ENCODE measurements at places on chromosomes 11 and 22.

DNA sequence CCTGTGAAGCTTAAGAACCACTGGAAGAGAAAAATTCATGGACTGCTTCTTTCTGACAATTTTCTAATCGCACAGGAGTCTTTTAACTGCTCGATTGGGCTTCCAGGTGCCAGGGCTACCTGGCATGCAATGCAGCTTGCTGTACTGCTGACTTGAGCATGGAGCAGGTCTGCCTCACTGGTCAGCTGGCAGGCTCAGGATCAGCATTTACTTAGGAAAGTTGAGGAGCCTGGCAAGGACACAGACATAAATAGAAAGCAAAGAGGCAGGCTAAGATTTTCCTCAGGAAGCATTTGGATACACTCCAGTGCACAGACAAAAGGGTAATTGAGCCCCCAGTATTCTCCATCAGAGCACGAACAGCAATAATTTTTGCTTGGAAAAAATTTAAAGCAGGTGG, 163.5 kb downstream of the CSNK2A3 start:
- DNase-seq, result no peak

DNA sequence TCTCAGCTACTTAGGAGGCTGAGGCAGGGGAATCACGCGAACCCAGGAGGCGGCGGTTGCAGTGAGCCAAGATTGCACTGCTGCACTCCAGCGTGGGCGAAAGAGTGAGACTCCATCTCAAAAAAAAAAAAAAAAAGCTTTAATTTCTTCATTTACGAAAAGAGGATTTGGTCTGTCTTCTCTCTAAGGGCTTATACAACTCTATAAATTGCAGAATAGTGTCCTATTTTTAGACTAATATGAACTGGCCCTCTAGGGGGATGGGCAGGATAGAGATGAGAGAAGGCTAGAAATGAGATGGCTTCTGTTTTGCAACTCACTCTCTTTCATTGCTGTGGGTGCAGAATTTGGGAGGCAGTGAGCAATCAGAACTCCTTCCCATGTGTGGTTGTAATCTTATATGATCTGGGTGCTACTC, 11.3 kb downstream of the MAML2 start:
- DNase-seq, result no peak

- no peak for DNase-seq
Measured at GRCh38 chr11:68276861-68277260, 5.1 kb upstream of the C11orf24 start.

DNA sequence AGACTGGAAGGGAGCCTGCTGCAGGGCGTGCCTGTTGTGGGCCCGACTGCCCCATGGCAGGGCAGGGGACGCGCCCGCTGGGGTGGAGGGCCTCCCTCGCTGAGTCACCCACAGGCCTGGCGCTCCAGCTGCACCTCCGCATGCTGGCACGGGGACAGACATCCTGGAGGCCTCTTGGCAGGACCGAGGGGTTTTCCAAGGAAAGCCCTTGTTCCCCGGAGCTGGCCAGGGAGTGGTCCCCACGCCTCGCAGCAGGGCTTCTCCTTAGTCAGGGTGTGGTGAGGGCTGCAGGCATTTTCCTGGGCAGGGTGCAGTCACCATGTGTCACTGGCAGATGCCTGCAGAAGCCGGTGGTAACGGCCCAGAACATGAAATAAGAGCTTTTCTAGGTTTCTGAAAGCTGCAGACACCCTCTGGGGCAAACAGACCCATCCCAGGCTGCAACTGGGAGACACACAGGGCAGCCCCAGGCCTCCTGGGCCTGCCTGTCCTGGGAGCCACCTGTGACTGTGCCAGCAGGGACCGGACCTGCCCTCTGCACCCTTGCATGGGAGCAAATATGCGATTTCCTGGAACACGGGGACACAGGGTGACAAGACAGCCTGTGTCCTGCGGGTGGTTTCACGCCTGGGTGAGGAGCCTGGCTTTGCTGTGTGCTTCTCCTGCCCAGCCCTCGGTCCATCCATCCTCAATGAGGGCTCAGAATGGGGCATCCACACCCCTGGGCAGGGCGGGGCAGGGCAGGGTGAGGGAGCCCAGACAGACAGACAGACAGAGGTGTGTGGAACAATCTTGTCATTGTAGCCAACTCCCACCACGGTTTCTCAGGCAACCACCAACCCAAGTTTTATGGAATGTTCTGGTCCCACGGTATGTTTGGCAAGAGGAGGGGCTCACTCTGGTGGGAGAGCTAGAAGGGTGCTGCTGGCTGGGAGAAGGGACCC, 43.2 kb upstream of the FADD start:
- DNase-seq, result no peak

DNA sequence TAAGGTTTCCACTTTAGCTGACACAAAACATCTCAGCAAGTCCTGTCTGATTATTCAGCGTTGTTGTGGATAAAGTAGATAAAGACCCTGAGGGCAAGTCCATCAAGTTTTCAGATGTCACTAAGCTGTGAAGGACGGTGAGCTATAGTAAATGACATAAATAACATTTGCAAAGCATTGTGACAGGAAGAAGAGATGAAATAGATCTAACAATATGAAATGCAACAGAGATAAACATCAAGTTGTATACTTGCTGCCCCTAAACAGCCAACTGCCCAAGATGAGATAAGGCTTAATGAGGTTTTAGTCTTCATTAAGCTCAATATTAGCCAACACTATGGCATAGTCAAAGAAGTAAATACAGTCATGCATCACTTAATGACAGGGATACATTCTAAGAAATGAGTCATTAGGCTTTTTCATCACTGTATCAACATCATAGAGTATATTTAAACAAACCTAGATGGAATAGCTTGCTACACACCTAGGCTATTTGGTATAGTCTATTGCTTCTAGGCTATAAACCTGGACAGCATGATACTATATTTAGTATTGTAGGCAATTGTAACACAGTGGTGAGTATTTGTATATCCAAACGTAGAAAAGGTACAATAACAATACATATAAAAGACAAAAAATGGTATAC, 625.1 kb upstream of the ANO5 start:
- no peak for DNase-seq

DNA sequence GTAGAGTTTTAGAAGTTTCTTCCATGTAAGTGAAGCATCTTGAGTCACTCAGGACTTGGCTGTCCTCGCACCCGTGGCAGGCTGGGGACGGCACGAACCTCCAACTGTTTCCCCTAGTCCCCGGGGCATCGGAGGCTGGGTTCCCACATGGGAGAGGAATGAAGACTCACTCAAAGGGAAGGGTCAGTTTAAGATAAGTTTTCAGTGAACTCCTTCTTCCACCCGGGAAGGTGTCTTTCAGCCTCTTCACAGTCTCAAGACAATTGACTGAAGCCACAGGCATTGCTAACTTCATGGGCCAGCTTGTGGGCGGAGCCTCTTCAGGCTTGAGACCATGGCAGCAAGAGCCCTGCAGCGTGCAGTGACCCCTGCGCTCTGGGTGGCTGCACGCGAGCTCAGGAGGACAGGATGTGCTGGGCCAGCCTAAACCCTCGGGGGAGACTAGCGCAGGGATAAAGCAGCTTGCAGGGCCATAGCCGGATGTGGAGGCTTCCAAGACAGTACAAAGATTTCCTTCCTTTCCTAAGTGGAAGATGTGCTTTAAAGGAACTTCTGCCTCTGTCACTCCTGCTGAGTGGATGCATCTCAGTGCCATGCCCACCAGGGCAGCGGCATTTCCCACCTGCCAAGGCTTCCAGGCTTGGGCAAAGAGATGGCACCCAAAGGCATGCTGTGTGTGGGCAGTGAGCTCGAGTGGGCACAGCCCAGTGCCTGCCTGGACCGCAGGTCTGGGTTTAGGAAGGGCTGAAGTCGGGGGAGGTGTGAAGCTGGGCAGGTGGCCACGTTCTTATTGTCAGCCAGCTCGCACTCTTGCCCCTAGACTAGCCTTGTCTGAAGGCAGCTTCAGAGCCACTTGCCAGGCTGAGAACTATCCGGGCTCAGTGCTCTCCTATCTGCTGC, 32.9 kb downstream of the PPIL2 start:
- no peak for DNase-seq

DNA sequence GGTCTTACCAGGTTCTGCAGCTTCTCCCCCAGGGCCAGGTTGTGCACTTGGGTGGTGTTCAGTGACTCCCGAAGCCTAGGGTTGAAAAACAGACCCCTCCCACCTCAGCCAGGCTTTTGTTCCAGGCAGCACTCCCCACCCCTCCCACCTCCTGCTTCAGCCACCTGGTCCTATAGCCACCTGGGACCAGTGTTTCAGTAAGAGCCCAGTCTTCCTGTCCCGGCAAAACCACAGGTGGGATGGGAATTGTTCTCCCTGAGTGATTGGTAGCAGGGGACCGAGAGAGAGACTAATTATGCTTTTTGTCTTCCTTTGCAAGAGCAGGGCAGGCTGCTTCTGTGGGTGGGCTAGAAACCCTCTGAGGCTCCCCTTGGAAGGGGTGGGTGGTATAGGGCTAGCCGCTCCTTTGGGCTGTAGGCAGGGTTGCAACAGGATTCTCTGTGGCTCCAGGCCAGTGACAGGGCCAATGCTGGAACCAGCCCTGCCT, 8.5 kb upstream of the NAALADL1 start:
- DNase-seq, result no peak

DNA sequence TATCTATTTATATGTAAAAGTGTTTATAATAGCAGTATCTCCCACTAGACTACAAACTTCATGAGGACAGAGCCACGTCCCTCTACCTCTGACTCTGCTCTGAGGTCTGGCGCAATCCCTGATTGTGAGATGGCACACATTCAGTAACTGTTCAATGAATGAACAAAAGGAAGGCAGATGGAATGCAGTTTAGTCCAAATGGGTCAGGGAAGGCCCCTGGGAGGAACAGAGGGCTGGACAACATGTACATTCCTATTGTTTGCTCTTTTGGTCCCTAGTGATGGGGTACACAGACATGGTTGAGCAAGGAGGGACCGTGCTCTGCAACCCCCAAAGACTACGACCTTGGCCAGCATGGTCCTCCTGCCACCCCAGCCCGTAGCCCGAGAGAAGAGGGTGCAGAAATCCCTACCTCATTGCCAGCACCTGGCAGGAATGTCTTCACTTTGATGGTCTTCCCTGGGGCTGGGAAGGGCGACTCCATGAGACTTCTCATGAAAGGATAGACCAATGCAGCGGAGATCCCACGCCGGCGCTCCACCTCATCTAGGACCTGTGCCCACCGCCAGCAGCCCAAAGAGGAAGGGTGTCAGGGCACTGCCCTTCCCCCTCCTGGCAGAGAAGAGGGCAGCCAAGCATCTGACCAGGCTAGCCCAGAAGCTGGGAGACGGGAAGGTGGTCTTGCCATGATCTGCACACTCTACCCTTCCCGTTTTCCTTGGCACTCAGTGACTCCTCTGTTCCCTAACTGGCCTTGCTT, 24.3 kb downstream of the RPL27A start:
- DNase-seq, result no peak

DNA sequence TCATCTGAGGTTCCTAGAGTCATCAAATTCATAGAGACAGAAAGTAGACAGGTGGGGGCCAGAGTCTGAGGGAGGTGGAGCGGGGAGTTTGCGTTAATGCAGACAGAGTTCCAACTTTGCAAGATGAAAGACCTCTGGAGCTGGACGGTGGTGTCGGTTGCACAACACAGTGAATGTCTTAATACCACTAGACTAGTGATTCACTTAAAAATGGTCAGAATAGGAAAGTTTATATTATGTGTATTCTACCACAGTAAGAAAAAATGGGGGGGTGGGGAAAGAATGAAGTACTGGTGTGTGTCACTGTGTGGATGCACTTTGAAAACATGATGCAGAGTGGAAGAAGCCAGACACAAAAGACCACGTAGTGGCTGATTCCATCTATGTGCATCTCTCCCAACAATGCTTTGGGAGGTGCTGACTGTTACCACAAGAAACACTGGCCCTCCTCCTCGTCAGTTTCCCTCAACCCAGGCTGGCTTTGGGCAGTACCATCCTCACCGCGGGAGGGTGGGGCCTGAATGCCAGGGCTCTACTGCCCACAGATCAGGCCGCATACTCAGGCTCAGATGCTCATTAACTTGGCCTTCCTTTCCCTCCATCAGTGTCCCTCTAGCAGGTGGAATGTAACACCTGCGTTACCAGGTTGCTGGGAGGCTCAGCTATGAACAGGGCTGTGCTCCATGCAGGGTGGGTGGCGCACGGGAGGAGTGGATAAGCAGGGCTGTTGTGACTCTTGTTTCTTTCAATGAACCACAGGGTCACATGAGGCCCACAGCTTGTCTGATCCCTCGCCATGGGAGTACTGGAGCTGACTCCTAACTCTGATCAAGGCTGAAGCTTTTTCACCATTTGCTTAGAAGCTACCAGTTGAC, 297.0 kb downstream of the CTTN start:
- DNase-seq, result no peak

- no peak for DNase-seq
Measured at GRCh38 chr22:31585161-31585859, 76.7 kb downstream of the PISD start.

DNA sequence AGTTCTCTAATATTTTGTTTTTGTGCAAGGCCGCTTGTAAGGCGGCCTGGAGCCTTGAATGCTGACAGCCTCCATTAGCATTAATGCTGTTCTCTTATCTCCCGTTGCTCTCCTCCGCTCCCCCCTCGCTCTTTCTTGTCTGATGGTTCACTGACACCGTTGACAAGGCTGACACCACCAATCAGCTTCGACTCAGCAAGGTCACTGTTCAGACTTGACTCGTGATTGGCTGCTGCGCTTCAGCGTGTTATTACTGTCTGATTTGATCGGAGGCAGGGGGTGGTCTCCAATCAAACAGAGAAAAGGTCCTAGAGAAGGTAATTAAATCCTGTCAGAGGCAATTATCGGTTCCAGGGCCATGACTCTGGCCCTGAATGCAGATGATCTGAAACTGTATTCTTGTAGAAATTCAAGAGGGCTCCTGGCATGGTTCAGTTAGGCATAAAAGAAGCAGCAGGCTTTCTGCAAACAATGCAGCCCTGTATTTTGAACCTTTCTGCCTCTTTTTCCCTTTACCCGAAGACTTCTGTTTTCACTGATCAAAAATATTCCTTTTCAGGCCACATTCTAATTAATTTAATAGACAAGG, 49.3 kb upstream of the MPPED2 start:
- DNase-seq, result no peak

- DNase-seq, result no peak
Measured at GRCh38 chr11:57417056-57417455, 9.9 kb downstream of the SLC43A3 start.

GRCh38 chr11:104784684-104785460, 113.4 kb downstream of the CASP12 start:
- DNase-seq, result no peak
